Mucosa of descending colon (tissue), 3 donors: ENCODE measurements at places on chromosomes 4 and X.

DNA sequence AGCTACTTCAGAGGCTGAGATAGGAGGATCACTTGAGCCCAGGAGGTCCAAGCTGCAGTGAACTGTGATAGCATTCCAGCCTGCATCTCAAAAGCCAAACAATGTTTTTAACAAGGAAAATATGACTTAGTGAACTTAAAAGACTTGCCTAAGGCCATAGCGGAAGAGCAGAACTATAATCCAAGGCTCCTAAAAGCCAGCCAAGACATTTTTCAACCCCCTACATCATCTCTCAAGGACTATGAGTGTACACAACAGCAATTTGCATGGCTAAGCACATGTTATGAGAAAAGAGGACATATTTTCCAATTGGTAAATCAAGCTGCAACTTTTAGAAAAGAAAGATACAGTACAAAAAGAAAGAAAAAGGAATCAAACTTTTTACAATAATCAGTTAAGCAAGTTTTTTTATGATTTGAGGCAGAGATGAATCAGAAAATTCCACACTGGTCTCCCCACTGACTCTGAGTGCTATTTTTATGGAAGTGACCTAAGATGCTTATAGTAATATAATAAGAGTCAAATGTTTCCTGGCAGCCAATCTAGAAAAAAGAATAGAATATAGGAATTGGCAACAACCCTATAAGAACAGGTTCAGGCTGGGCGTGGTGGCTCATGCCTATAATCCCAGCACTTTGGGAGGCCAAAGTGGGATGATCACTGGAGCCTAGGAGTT is 9.8 kb upstream of the ACOT9 start:
- no peak for DNase-seq

DNA sequence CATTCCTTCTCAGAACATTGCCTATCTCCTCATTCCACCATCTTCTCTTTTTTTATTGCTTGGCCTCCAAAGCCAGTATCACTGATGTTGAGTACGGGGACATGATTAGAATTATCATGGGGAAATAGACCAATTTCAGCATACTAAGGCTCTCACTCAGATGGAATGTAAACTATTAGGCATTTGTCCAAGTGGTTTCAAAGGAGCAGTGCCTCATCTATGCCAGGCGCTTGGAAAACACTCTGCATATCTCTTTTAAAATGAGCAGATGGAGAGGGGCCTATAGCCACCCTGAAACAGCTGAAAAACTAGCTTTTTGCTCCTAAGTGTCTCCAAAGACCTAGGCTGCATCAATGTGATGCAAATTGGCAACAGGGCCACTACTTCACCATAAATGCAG is 150.8 kb upstream of the DIPK2B start:
- no peak for DNase-seq

DNA sequence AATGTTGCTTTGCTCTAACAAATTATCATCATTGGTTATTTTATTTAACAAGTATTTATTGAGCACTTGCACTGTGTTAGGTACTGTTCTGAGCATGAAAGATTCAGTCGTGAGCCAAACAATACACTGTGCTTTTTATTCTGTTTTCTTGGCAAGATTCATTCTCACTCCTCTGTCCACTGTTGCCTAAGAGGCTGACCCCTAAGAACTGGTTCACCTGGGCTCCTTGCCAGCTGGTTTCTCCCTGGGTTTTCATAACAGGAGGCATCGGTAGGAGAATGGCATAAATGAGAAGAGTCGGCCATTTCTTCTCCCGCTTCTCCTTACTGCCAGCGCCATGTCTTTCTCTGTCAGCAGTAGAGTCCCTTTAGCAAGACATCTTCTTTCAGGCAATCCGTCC is 243.7 kb upstream of the DIAPH2 start:
- no peak for DNase-seq

GRCh38 chrX:133674726-133675470 is 259.6 kb upstream of the GPC4 start:
- no peak for DNase-seq

GRCh38 chrX:74521961-74522751 is 92.3 kb downstream of the RLIM start:
- no peak for DNase-seq

DNA sequence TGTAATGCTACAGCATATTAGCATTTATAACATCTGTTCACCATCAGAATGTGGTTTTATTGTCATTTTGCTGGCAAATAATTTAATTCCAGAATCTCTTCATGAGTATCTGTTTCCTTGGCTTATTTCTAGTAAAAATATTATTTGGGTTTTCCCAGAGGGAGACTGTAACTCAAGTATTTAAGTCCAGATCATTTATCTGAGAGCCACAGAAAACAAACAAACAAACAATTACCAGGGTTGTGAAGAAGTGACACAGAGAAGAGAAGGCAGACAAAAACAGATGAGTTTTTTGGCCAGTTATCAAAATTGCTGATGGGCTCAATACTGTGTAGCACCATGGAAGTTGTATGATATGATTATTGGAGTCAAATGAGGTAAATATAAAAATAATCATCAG is 515.1 kb downstream of the TECRL start:
- no peak for DNase-seq
